ENCODE measurements at places on chromosomes 7 and 10.

- no peak for DNase-seq
These were observed 14.8 kb downstream of the NACAD start for GRCh38 chr7:45073786-45074527.

DNA sequence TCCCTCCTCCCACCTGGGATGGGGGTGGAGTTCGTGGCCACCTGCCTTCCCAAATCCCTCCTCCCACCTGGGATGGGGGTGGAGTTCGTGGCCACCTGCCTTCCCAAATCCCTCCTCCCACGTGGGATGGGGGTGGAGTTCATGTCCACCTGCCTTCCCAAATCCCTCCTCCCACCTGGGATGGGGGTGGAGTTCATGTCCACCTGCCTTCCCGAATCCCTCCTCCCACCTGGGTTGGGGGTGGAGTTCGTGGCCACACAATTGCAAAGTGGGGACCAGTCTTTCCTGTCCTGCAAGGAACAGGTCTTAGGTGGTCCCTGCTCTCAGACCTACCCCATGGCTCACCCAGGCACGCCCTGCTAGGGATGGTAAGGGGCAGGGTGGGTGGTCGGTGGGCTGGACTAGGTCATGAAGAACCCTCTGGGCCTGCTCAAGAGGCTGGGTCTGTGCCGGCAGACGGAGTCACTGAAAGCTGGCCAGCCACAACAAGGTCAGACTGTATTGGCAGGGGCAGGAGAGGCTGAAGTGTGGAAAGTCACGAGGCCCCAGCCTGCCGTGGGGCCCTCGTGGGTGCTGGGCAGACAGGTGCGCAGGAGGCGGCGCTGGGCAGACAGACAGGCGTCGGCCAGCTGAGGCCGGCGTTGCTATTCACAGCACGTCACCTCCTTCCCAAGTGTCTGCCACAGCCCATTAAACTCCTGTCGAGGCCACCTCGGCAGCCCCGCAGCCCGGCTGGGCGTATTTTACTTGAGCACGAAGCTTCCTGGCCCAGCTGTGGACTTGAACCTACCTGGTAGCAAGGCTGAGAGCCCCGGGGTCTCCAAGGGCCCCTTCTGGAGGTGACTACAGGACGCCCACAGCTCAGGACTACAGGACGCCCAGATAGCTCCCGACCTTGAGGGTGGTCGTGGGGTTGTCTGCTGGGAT, 4.1 kb downstream of the KNDC1 start:
- no peak for DNase-seq

GRCh38 chr10:118307220-118307619, 34.9 kb downstream of the FAM204A start:
- no peak for DNase-seq

- DNase-seq, result no peak
These were observed 678 bp upstream of the TMEM106B start for GRCh38 chr7:12210179-12211053.

GRCh38 chr7:300048-300447, 10.1 kb downstream of the FOXL3 start:
- DNase-seq, result no peak

GRCh38 chr10:15137036-15137359, 31.5 kb downstream of the NMT2 start:
- no peak for DNase-seq

DNA sequence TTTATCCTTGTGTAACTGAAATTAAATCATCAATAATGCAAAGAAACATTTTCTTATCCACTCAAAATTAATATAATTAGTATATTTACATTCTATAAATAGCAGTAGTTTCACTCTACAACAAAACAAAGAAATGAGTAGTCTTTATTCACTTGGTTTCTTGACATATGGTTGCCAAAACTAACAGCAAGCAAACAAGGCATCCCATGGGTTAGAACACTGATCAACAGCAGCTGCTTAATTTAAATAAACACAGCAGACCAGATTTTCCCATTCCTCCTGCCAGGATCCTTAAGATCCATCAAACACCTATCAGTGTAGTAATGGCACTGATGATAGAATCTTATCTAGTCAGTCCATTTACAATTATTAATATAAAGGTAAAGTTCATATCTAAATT, 22.1 kb downstream of the NCAPG2 start:
- no peak for DNase-seq

- no peak for DNase-seq
These were observed 44.9 kb downstream of the MINDY3 start for GRCh38 chr10:15815242-15815885.

DNA sequence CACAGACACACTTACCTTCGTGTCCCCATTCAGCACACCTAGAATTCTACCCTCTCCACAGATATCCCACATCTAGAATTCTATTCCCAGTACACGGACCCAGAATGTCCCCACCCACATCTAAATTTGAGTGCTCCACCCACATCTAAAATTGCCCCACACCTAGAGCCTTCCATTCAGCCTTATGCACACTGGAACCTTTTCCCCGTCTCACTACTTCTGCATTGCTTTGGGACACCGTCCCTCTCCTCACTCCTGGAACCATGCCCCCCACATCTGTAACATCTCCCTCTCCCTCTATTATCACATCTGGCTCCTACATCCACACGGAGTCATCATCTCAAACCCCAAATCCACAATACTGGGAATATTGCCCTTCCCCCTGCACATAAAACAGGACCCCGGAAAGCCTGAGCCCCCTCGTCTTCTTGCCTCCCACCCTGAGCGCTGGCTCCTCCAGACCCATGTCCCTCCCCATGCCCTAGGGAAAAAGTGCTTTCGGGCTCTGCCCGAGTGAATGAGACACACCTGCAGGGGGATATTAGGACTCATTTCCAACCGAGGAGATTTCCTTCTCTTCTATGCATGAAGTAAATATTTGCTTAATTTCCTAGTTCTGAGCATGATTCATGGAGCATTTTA, 125.8 kb upstream of the UNC5B start:
- no peak for DNase-seq

GRCh38 chr7:157744786-157745601, 408.2 kb downstream of the DNAJB6 start:
- no peak for DNase-seq

DNA sequence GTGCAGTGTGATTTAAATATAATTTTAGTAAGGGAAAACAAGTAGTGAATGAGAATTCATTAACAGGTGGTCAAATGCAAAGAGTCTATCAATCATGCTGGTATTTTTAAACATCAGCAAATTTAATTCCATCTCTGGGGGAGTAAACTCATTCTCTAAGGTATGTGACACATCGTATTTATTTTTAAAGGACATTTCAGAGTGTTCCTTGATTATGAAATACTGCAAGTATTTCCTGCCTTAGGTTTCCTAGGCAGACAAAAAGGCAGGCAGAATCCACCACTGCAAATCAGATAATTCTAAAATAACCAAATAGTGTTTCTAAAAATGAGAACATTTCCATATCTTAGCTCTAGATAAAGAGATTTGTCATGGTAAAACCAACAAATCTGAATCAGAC, 193.8 kb downstream of the LRRTM3 start:
- DNase-seq, result no peak

- no peak for DNase-seq
These were observed 218.8 kb downstream of the PHF14 start for GRCh38 chr7:11192506-11192905.

- DNase-seq, result no peak
These were observed 233.0 kb upstream of the NEBL start for GRCh38 chr10:21130108-21130507.

DNA sequence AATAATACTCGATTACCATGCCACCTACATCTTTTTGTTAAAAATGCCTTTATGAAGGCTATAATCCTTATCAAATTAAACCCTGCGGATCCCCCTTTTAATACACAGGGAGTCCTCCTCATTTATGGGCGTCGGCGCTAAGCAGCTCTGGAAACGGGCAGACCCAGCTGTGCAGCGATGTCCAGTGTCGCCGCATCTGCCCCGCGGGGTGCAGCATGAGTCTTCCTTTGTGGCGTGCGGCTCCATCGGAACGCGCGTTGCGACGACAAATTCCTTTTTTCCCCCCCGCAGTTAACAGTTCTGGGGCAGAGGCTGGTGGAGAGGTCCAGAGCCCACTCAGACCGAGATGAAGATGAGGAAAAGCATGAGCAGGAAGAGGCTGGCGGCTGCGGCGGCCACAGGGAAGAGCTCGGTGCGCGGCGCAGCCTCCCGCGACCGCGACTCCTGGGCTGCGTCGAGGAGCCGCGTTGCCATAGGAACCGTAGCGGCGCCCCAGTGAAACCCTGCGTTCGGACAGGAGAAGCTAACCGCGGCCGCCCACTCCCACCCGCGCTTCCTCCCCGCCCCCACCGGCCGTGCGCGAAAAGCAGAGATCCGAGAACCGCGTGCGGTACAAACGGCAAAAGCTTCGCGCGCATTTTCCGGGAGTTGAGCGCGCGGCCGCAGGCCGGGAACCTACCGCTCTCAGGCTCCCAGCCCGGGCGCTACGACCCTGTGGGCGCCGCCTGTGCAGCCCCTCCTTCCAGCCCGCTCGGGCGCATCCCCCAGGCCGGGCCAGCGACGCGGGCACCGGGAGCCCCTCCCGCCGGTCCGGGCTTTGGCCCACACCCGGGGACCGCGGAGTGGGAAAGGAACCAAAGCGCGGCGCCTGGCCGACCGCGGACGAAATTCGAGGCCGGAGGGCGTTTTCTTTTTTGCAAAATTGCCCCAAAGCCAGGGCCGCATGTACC, 130.6 kb downstream of the SPAG6 start:
- peak; percentile 48 for DNase-seq

DNA sequence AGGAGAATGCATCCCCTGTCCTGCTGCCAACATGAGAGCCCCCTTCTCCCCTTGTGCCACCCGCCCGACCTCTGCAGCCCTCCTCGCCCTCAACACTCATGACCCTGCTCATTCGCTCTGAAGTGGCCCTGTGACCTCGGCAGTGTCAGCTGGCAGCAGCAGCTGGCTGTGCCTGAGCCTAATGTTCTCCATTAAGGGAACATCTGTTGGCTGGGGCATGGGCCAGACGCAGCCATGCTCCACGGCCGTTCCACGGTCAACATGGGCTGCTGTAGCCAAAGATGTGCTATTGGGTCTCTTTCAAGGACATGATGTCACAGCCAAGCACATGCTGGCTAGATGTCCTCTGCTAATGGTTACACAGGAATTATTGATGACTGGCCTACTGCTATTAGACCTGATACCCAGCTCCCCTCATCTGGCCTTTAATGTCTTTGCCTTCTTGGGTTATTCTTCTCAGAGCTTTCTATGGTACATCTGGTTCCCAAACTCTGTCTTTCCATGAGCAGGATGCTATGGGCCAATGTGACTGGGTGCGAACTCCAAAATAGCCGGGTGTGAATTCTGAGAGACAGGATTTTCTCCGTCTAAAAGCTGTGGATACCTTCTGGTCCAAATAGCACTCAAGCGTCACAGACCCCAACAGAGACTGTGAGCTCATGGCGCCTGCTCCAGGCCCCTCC, 22.4 kb downstream of the ADCYAP1R1 start:
- peak; percentile 44 for DNase-seq

GRCh38 chr7:69656890-69657289, 58.6 kb downstream of the AUTS2 start:
- DNase-seq, result no peak

- DNase-seq, result no peak
These were observed 13.6 kb downstream of the ZNF138 start for GRCh38 chr7:64807731-64808365.

DNA sequence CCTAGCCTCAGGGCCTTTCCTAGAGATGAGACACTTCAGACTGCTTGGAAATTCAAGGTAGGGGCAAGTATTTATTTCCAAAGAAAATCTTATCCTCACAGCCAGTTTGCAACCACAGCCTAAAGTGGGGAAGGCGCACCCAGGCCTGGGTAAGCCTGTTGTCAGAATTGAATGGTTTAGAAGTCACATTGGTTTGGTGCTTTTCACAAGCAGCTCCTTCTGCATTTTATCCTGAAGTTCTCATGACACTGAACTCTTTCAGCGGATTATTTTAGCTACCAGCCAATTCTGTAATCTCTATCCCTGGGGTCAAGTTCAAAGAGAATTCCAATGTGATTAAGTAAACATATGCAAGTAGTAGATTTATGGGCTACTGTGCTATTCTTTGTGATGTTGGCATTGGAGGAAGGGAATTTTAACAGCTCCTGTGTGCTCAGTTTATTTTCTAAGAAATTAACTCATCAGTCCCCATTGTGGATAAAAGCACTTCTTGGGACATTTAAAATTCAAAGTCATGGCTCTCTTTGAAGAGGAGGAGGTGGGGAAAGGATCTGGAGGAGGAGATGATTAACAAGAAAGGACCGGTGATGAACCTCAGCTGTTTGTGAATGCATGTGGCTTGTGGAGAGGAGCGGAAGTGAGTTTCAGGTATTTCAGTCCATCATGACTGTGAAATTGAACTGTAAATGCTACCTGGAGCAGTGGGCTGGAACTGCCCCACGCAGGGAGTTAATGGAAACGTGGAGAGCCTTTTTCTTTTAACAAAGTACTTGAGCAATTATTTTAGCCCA, 90.2 kb upstream of the CACUL1 start:
- DNase-seq, result no peak

- DNase-seq, result no peak
These were observed 95.4 kb downstream of the CREB5 start for GRCh38 chr7:28507525-28508282.

- DNase-seq, result no peak
These were observed 10.6 kb downstream of the OR2F1 start for GRCh38 chr7:143965280-143965679.

- no peak for DNase-seq
These were observed 133.9 kb downstream of the MTPAP start for GRCh38 chr10:30215141-30215540.

DNA sequence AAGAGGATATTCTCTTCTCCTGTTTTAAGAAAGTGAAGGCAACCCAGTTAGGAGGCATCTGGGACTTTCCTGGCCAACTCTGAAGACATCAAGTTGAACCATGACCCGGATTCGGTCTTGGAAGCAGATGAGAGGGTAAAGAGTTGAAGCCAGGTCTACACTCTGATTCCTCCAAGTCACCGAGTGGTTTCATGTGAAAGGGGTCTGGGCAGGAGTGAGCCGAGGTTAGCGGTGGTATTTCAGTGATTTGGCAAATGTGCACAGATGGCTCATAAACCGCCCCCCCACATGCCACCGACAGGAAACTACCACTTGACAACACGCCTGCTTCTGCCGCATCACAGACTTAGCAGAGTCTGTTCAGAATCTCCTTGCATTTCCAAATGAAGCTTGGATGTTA, 11.4 kb upstream of the REPIN1 start:
- no peak for DNase-seq

DNA sequence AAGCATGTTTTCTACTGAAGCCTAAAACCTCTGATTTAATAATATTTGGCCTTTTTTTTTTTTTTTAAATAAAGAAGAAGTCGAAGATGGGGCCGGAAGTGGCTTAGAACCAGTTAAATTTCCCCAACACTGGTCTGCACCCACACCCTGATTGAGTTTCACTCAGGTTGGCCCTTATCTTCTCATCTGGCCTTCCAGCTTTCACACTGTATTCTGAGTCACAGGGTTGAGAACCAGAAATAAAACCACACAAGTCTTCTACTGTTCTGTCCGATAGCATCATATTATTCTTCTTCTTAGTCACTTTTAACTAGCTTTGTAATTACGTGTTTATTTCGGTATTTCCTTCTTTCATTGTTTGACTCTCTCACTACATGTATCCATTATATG, 9.9 kb downstream of the ZNF365 start:
- no peak for DNase-seq

All from glutamatergic neuron (in vitro differentiated cells).